ENCODE measurements at places on chromosomes 12 and 14.

- no peak for DNase-seq
- H3K27me3 ChIP-seq, result no peaks in the 10 kb centered on the region
- H3K4me3 ChIP-seq, result no peak overlapping the region
- no peaks in the 10 kb centered on the region for H3K36me3 ChIP-seq
- no peaks in the 10 kb centered on the region for H3K4me1 ChIP-seq
These were observed 236.6 kb downstream of the C12orf75 start for GRCh38 chr12:105567061-105567460.

- H3K27me3 ChIP-seq, result no peaks in the 10 kb centered on the region
- H3K36me3 ChIP-seq, result no peaks in the 10 kb centered on the region
These were observed 35.2 kb downstream of the RNFT2 start for GRCh38 chr12:116773276-116773731.

DNA sequence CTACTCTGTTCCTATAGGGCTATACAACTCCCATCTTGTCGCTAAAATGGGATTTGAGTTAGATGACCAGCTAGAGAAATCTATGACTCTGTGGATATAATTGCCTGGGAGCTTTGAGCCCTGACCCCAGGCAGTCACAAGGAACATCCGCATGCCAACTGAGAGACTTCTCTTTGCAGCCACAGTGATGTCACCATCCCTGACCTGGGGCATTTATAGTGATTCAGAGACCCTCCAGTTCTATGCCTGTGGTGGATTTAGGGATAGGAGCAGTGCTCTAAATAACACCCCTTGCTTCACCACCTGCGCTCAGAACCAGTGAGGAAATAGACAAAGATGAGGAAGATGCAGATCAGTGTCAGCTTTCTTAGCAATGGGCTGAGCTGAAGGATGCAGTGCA is 86.2 kb downstream of the RIN3 start:
- no peak overlapping the region for H3K27ac ChIP-seq
- DNase-seq, result no peak
- H3K36me3 ChIP-seq, result no peaks in the 10 kb centered on the region
- no peaks in the 10 kb centered on the region for H3K27me3 ChIP-seq
- peaks cover 6% of the 10 kb centered on the region for H3K4me1 ChIP-seq

GRCh38 chr12:108289350-108290161 is 49.6 kb downstream of the CMKLR1 start:
- DNase-seq, result peak; percentile 10
- H3K27ac ChIP-seq, result no peak overlapping the region
- H3K4me3 ChIP-seq, result no peak overlapping the region
- H3K4me1 ChIP-seq, result no peaks in the 10 kb centered on the region

DNA sequence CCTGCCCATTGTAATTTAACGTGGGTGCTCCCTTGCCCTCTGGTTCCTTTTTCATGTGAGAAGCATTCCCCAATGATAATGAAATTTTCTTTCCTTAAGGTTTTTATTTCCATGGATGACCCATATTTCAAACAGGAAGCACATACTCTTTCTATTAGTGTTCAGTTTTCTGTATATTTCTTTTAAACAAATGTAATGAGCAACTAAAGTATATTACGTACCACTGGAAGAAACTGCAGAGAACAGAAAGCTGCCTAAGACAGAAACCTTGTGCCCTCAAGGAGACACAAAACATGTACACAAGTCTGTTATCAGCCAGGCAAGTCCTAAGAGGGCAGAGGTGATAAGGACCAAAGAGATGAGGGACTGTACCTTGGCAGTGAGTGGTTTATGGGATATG is 414.9 kb downstream of the ETNK1 start:
- H3K4me3 ChIP-seq, result no peak overlapping the region
- no peak overlapping the region for H3K27ac ChIP-seq
- no peaks in the 10 kb centered on the region for H3K4me1 ChIP-seq
- H3K27me3 ChIP-seq, result no peaks in the 10 kb centered on the region

DNA sequence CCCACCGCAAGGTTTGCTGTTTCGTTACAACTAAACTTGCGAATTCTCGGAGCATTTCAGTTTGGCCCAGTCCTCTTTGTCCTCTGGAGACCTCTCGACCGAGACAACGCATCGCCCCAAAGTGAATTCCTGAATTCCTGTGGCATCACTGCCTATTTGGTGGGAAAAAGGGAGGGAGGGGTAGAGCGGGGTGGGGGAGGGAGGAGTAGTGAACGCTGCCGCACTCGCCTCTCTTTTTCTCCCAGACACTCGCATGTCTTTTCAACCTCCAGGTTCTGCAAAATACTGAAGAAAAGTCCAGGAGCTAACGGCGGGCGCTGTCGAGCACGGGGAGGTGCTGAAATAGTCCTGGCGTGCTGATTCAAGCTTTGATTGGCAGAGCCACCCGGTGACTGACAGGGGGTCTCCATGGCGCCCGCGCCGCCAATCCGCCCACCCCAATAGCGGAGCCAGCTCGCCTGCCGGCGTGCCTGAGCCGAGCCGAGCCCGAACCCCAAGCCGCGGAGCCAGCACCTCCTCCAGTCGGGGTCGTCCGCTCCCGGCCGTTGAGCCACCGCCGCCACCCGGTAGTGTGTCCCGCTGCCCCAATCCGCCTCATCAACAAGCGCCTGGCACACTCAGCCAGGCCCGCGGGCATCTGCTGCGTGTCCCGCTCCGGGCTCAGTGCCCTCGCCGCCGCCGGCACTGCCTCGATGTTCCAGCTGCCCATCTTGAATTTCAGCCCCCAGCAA is at the start of gene SIX6:
TSS of gene SIX6 (plus strand) at position 440 of the 731 bp plus-strand sequence. CDS start at position 693, 253 bp downstream.
- no peak for DNase-seq
- H3K27ac ChIP-seq, result no peak within 1 kb of the TSS
- H3K4me3 ChIP-seq, result no peak within 1 kb of the TSS
- peaks cover 29% of the 10 kb centered on the region for H3K4me1 ChIP-seq
- no peaks in the 10 kb centered on the region for H3K36me3 ChIP-seq

- peaks cover 35% of the 10 kb centered on the region for H3K36me3 ChIP-seq
- H3K27ac ChIP-seq, result no peak overlapping the region
- H3K4me1 ChIP-seq, result peaks cover 54% of the 10 kb centered on the region
- H3K27me3 ChIP-seq, result no peaks in the 10 kb centered on the region
These were observed 7.9 kb upstream of the CRIP2 start for GRCh38 chr14:105466531-105467248.

GRCh38 chr14:62443796-62444195 is 601.5 kb downstream of the KCNH5 start:
- no peak for DNase-seq
- no peaks in the 10 kb centered on the region for H3K27me3 ChIP-seq
- no peak overlapping the region for H3K27ac ChIP-seq
- no peaks in the 10 kb centered on the region for H3K36me3 ChIP-seq
- H3K4me3 ChIP-seq, result no peak overlapping the region

All from thyroid gland (tissue), 4 donors.